Left lung (tissue), 14 donors: ENCODE measurements at places on chromosomes 6 and 20.

DNA sequence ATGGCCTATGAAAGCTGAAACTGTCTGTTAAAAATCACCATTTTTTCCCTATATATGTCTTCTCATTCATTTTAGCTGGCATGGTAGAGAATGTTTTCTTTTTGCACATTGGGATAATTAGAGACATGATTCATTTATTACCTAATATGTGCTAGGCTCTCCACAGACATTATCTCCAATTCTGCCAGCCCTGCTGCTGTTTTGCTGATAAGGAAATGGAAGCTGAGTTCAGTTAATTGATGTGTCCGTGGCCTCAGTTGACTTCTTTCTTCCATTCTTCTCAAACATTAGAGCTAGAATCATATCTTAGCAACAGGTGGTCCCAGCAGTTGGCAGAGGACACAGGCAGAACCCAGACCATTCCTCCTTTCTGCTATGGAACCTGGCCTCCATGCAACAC lies 644.1 kb upstream of the CITED2 start:
- no peak for DNase-seq

DNA sequence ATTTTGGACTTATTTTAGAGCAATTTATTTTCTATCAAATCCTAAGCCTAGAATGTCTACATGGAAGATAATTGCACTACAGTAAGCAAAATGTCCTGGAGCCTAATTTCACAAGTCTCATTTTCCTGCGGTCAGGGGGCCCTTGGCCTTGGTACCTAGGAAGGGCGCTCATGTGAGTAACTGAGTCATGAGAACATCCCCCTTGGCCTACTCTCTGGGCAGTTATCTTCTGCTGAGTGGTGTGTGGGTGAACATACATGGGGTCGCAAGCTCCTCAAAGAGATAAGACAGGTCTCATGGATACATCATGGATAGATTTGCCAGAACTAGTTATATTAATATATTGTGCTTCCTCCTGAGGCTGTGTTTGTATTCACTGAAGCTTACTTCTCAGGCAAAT lies 211.2 kb upstream of the MARCKS start:
- no peak for DNase-seq

DNA sequence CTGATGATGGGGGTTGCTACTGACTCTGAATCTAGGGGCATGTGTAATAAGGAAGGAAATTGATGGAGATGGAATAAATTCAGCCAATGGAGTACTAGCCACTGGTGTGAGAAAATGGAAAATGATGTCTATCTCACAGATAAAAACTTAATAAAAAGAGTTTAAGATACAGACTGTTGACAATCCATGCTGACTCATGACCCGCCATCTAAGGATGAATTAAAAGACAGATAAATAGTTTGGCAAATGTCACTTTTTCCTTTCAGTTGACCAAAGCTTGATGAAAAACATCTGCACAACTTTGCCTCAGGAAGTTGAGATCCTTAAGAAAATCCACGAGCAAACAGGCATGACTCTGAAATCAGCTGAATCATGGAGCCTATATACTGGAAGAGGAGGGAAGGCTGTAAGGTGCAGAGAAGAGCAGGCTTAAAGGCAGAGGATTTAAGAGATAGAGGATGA lies 82.6 kb upstream of the BMP5 start:
- DNase-seq: no peak

DNA sequence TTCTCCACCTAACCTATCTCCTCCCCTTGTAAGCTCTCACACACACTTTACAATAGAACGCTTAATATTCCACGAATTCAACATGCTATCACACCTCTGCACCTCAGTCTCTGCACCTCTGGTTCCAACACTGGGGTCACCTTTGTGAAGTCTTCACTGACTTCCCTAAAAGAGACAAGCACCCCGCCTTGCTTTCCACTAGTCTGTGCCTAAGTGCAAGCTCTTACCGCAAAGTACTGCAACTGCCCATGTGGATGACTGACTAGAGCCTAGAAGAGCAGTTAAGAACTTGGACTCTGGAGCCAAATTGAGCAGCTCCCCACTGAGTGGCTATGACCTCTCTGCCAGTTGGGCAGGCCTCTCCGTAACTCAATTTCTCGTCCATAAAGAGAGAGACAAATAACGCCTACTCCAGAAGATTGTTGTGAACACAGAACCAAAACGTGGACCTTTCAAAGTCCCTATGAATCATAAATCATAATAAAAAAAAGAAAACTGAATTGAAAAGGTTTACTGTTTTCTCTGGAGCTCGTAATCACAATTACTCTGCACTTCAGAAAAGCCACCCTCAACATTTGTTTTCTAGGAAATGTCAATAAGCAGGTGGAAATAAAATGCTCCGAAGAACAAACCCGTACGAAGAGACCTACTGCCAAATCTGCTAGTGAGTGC lies 1.2 kb downstream of the IFNGR1 start:
- no peak for DNase-seq

DNA sequence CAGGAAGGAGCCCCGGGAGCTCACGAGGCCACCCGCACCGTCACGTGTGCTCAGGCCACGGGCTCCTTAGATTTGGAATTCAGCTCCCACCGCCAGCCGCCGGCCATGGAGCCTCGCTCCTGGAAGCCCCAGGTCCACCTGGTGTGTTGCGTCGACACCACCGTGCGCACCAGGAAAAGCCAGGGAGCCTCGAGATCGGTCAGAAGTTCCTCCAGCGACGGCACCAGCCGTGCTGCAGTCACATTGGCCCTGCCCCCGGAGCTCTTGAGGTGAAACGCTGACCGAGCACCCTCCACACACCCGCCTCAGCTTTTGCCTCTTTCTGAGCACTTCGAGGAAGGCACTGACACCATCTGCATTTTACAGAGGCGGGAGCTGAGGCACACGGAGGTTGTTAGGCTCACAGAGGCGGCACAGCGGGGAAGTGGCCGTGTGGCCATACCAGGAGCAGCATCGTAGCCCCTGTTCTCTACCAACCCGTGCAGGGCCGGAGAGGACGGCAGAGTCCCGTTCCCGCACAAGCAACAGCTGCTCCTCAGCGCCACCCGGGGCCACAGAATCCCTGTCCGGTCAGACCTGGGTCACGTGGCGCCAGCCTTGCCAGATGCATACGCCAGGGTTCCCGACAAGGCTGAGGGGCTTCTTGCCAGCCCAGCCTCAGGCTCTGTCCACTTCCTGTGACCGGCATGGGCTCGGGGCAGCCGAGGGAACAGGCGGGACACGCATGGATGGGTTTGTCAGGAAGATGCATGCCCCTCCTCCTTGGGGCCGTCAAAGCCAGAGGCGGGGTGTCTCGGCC lies 7.6 kb downstream of the NKAIN4 start:
- DNase-seq: no peak

DNA sequence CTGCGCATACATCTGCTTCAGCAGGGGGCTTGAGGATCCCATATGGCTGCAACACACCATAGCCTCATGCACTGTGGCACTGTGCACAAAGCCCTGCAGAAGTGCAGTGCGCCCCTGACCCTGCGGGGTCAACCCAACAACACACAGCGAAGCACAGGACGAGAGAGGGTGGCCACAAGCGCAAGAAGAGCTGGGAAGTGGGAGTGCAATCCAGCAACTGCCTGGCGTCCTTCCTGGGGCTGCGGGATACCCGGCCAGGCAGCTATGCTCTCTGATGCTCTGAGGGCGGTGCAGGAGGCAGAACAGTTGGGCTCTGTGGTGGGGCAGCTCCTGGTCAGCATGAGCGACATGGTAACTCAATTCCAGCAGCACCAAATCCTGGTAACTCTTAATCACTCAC lies 5.6 kb upstream of the ACSS1 start:
- DNase-seq: no peak

DNA sequence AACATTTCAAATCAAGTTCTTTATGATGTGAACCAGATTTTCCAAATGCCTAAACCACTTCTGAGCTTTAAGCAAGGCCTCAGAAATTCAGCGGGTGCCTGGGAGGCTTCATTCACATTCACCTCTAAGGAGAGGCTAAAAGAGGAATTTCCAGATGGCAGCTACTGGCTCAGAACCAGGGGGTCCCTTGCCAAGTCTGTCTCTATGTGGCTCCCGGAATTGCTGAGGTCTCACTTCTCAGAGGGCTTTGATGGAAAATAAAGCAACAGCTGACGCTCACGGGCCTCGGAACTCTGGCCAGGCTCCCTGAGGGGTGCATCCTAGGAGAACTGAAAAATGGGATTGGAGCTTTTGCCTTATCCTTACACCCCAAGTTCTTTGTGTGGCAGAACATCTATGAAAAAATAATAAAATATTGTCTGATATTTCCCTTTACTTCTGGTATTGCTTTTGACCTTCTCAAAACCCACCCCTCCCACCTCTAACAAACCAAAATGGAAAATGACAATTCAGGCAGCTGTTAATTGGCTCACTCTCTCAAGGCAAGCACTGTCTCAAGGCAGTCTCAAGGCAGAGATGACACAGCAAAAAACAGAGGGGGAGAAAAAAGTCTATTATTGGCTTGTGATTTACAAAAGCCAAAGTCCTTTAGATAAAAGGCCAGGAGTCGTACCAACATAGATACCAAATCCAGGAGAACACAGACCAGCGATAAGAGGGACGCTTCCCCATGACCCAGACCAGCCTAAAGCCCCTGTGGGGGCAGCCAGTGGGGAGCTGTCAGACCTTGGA lies 21.8 kb upstream of the LRRN4 start:
- no peak for DNase-seq

DNA sequence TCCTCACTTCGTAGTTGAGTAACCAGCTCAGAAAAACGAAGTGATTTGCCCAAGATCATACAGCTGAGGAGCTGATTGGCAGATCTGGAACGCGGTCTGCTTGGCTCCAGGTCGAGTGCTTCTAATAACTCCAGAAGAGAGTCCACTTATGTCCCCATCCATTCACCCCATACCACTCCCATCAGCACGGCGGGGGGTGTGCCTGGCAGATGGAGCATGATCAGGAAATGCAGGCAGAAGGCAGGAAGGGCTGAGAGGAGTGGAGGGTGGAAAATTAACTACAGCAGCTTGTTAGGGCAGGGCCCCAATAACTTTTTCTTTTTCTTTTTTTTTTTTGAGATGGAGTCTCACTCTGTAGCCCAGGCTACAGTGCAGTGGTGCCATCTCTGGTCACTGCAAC lies 15.0 kb downstream of the FITM2 start:
- DNase-seq: no peak

- no peak for DNase-seq
Observed at GRCh38 chr6:146856296-146856695, 257.5 kb downstream of the ADGB start.

- DNase-seq: no peak
Observed at GRCh38 chr6:164101859-164102258, 687.3 kb downstream of the QKI start.

DNA sequence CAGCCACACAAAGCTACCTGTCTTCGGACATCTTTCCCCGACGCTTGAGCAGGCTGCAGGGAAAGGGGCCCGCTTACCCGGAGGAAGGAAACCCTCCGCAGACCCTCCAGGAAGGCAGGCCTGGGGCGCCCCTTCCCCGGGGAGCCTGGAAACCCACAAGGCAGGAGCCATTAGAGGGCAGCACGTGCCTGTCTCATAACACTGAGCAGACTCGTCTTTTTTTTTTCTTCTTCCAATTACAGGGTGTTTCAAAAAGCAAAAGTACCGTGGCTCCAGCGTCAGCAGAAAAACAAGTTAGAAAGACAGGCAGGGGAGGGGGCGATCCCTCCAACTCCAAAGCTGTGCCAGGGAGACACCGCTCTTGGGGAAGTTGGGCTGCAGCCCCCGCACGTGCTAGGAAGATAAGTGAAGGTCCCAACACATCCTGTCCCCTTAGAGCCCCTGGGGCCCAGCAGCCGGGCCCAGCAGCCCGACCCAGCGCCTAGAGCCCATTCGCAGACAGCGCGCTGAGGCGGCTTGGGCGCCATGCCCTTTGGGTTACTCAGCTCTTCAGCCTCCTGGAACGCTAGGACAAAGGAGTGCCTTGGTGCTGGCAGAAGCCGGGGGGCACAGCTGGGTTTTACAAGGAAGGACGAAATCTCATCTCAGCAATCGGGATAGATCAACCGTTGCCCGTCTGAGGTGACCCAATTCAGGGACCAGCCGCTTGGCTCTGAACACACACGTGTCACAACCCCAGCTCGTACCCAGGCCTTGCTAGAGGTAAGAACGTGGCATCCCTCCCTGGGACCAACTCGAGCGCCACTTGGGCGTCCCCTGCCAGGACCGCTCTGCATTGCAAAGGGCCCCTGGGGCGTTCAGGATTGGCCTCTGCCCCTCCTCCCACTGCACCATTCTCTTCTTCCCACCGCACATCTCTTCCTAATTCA lies 136.3 kb downstream of the LY86 start:
- DNase-seq: peak; percentile 88

- no peak for DNase-seq
Observed at GRCh38 chr6:154280521-154280920, 76.1 kb downstream of the IPCEF1 start.

- DNase-seq: no peak
Observed at GRCh38 chr20:61354001-61354390, 101.9 kb downstream of the CDH4 start.
